AML-193 (cell line): ENCODE measurements at places on chromosomes 3 and 15.

- DNase-seq = no peak
These were observed 866.5 kb downstream of the IGSF11 start for GRCh38 chr3:118168175-118168574.

DNA sequence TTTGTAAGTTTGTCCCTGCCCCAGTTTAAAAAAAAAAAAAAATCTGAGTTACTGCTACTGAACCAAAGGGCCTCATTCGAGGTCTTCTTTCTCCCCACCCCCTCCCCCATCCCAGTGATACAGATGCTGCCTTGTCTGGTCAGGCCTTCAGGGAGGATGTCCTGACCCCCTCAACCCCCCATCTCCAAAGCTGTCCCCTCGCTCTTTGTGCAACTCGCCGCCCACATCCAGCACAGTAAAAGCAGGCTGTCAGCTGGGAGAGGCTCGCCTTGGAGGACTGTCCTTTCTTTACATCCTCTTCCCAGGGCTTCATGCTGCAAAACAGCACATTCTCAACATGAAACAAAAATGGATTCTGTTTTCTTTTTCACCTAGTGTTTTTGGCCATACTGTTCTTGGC lies 133.4 kb downstream of the VGLL4 start:
- DNase-seq = no peak

DNA sequence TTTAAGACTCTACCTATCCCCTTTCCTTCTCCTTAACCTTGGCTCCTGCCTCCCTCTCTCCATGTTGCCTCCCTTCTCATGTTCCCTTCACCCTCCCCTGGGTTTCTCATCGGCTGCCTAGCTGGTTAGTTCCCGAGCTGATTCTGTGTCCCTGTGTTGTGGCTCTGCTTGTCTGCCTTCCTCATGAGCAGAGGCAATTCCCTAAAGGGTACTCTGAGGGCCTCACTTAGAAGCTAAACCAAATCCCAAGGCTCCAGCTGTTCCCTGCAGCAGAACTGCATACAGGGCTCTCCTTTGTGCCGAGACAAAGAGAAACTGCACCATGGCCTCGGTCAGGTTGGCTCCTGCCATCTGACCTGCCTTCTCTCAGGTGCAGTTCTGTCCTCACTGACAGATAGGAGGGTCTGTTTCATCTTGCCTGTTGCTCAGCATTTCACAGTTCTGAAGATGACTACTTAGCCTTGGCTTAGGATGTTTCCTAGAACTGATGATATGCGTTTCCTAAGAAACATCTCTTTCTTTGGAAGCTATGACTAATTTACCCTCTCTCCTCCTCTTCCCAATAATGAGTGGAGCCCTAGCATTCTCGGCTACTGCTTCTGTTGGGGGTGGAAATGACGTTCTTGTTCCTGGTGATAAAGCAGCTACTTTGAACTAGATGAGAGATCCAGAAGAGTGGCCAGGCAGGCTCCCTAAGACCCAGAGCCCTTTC lies 27.1 kb downstream of the DUOX1 start:
- DNase-seq = no peak

DNA sequence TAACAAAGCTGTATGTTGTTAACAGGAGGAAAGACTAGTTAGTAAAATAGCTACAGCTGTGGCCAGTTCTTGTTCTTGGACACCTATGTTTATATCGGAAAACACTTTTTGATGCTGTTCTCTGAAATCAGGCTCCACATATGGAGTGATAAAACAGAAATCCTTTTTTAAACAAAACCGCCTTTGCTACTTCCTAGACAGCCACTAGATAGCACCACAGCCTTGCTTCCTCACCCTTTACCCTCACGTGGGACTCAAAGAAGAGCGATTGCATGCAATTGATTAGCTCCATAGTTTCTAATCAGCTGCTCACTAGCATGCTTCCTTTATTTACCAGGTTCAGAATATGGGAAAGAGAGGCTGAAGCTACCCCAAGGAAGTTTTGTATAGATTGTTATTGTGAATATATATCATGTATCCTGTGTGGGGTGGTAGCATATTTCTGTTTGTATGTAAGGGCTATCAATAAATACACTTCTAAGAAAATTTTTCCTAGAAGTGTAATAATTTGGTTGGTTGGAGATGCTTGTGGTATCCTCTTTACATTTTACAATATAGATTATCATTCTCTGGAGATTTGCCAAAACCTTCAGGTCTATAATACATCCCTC lies 4.3 kb upstream of the MTFMT start:
- peak; percentile 62 for DNase-seq

- DNase-seq = peak; percentile 87
These were observed at the start of gene FEM1B for GRCh38 chr15:68277603-68278344. Gene FEM1B, plus strand, starts transcription at chr15:68277745. Its CDS starts 673 bp downstream, at chr15:68278418.

DNA sequence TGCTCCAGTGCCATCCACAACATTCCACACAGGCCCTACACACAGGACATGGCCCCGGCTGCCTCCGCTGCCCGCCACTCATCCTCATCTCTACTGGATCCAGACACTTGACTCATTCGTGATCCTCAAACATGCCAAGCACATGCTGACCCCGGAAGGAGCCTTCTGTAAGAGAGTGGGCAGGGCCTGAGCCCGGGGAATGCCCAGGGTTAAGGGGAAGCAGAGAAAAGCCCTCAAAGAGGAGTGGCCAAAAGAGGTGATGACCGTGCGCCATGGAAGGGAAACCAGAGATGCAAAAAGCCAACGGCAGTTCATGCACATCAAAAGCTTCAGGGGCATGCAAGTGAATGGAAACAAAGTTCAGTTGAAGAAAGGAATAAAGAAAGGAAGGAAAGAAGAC lies 46.1 kb downstream of the RFTN1 start:
- DNase-seq = no peak

- no peak for DNase-seq
These were observed 22.3 kb downstream of the IFT80 start for GRCh38 chr3:160376681-160377080.
